Bronchus fibroblast of lung (primary cell): ENCODE measurements at places on chromosomes 16 and 17. TPM values are rescaled to one million over a fixed set of nuclear protein-coding genes. Genes with fewer than 3 reads are reported as not detected.

The CES4A gene
- total RNA-seq, result 0.34 and 0.45 TPM in 2 replicates

The FAM171A2 gene
- total RNA-seq, result 6.2 and 7.4 TPM in 2 replicates

The DNAH3 gene
- total RNA-seq, result not detected in 2 replicates

The SENP3 gene
- total RNA-seq, result 70.2 and 87.8 TPM in 2 replicates

The CD19 gene
- not detected in 2 replicates for total RNA-seq

The MT3 gene
- total RNA-seq, result not detected in 2 replicates

The CHST4 gene
- under 0.01 TPM in 1 of 2 replicates, not detected in the other for total RNA-seq

The ICAM2 gene
- total RNA-seq, result 1.3 and 1.8 TPM in 2 replicates

The DOC2A gene
- 0.30 and 0.34 TPM in 2 replicates for total RNA-seq

The OR3A3 gene
- not detected in 2 replicates for total RNA-seq

The ST6GALNAC1 gene
- total RNA-seq, result not detected in 2 replicates
